Activated T-cell treated with anti-CD3 and anti-CD28 coated beads for 24 hours (primary cell): ENCODE measurements at places on chromosomes 7 and 10.

- no peak for DNase-seq
Observed at GRCh38 chr7:77710861-77711260, 14.6 kb downstream of the RSBN1L start.

DNA sequence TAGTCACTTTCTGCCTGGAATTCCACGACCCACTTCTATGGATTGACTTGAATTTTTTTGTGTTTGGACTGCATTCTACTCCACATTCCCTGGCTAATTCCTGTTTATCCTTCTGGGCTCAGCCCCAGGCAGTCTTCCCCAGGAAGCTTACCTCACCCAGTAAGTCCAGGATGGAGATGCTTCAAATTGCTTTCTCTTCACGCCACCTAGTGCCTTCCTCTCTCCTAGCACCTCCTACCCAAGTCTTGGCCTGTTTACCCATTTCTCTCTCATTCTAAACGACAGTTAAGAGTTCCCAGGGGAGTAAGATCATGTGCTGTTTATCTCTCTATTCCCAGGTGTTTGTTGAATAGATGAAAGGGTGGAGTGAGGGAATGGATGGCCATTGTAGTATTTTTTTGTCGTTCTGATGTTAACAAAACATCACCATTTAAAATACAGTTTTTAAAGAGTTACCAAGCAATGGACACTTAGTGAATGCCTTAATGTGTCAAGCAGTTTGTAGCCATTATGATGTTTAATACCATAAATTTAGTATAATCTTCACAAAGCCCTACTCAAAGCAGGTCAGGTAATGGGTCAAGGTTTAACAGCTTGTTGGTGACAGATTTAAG, 45.5 kb upstream of the TARP start:
- DNase-seq, result no peak

GRCh38 chr7:157825325-157825724, 488.5 kb downstream of the DNAJB6 start:
- DNase-seq, result peak; percentile 15

DNA sequence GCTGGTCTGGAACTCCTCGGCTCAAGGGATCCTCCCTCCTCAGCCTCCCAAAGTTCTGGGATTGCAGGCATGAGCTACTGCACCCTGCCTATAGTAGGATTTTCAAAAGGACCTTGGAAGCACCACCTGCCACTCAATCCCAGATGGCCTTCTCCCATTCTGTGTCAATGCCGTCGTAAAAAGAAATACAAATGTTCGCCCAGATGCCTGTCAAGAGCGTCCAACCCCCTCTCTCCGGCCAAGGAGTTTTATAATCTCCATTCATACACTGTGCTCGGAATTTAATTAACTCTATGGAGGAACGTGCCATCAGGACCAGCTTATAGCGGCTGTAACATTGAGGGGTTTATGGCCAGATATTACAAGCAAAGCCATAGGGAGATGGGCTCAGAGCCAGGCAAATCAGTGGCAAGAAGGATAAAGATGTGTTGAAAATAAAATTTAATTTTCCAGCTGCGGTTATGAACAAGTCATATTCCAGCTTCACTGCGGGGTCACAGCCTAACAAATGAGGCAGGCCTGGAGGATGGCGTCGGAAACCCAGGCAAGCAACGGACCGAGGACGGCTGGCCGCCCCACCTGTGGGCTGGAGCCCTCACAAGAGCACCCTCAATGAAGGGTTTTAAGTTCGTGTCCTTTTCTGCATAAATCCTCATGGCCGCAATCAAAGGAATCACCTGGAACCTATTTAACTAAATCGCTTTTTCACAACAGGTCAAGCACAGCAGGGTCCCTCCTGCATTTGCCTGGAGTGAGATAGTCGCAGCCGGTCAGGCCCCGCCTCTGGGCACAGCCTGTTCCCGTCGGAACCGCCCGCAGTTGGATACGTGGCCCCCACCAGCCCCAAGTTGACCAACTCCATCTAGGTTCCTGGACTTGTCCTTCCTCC, 374.5 kb upstream of the FOXK1 start:
- DNase-seq, result no peak

- no peak for DNase-seq
Observed at GRCh38 chr7:69813637-69814240, 215.5 kb downstream of the AUTS2 start.

DNA sequence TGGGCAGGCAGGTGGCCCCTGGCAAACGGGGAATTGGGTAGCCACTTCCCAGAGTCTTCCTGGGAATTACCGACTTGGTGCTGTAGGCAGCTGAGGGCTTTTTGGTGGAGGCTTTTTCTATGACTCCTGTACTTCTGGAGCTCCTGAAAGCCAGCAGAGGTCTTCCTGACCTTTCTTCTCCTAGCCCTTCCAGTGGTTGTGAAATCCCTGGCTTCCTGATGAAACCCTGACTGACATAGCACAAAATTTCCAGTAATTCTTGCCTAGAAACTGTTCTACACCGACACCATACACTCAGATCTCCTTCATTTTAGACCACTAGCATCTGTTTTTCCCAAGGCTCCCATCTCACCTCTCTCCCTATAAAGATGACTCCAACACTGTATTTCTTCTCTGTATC, 120.2 kb downstream of the STRA8 start:
- no peak for DNase-seq

GRCh38 chr7:135240441-135240840, 6.8 kb downstream of the STRA8 start:
- no peak for DNase-seq

- DNase-seq, result no peak
Observed at GRCh38 chr10:77207828-77208185, 429.8 kb downstream of the KCNMA1 start.

DNA sequence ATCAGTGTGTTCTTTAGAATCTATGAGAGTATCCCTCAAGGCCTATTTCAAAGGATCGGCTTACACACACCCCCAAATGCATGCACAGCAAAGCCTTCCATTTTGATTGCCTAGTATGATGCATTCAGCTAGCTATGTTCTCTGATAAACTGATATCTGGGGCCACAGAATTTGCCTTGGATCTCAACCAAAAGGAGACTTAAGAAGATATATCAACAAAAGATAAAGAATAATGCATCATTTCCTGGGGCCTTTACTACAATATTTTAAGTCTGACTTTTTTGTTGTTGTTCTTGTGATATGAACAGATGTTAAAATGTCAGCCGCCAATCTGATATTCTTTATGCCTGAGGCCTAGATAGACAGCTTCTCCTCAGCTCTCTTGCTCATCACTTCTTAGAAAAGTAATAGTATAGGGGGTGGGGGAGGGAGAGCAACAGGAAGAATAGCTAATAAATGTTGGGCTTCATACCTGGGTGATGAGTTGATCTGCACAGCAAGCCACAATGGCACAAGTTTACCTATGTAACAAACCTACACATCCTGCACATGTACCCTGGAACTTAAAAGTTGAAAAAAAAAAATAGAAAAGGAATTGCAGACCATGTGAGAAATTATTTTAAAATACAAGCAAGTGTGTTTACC, 792.9 kb upstream of the GHITM start:
- DNase-seq, result no peak

GRCh38 chr7:27925573-27926201, 185.7 kb downstream of the TAX1BP1 start:
- no peak for DNase-seq

GRCh38 chr10:43903451-43903850, 254.8 kb upstream of the ZNF32 start:
- no peak for DNase-seq

- no peak for DNase-seq
Observed at GRCh38 chr7:131090886-131091692, 236.6 kb upstream of the MKLN1 start.

GRCh38 chr7:16982640-16983350, 101.0 kb upstream of the AGR3 start:
- DNase-seq, result peak; percentile 18

- DNase-seq, result no peak
Observed at GRCh38 chr10:51319173-51319435, 244.8 kb downstream of the PRKG1 start.

- DNase-seq, result peak; percentile 11
Observed at GRCh38 chr10:110460111-110460809, 37.4 kb upstream of the DUSP5 start.

DNA sequence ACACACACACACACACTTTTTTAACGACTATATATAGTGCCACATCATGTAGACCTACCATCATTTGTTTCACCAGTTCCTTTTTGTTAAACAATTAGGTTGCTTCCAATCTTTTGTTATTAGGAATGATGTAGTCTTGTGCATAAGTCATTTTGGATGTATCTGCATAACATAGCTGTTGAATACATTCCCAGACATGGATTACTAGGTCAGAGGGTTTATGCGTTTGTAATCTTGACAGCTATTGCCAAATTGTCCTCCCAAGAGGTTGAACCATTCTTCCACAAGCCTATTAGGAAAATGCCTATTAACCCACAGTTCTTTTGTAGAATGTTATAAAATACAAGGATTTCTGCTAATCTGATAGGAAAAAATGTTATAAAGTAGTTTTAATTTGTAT, 87.3 kb downstream of the PALS2 start:
- DNase-seq, result no peak

- no peak for DNase-seq
Observed at GRCh38 chr7:50808282-50808888, 25.7 kb upstream of the GRB10 start.

GRCh38 chr7:34850681-34851080, 186.6 kb downstream of the DPY19L1 start:
- no peak for DNase-seq

DNA sequence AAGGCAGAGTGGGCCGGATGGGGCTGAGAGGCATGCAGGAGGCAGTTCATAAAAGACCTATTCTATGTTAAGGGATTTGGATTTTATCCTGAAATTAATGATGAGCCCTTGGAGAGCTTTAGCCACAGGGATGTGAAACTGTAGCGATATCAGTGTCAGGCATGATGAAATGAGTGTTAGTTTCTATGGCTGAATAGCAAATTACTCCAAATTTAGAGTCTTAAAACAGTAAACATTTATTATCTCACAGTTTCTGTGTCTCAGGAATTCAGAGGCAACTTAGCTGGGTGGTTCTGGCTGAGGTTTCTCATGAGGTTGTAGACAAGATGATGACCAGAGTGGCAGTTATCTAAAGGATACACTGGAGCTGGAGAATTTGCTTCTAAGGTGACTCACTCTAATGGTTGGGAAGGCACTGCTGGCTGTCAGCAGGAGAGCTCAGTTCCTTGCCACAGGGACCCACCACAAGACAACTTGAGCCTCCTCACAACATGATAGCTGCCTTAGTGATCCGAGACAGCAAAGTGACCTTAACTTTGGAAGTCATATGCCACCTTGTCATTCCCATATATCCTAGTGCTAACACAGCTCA, 36.7 kb upstream of the SFTPD start:
- no peak for DNase-seq

DNA sequence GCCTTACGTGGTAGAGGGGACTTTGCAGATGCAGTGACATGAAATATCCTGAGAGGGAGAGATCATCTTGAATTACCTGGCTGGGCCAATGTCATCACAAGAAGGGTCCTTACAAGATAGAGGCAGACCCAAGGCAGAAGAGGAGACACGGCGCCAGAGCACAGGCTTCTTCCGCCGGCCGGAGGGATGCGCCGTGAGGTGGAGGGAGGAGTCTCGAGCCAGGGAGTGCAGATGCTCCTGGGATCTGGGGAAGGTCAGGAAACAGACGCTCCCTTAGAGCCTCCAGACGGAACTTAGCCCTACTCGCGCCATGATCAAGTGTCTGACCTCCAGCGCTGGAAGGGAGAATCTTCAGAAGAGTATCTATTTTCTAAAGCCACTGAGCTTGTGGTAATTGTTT, 304.8 kb downstream of the GLRX3 start:
- DNase-seq, result no peak

GRCh38 chr10:56586461-56586891, 225.4 kb upstream of the ZWINT start:
- no peak for DNase-seq

DNA sequence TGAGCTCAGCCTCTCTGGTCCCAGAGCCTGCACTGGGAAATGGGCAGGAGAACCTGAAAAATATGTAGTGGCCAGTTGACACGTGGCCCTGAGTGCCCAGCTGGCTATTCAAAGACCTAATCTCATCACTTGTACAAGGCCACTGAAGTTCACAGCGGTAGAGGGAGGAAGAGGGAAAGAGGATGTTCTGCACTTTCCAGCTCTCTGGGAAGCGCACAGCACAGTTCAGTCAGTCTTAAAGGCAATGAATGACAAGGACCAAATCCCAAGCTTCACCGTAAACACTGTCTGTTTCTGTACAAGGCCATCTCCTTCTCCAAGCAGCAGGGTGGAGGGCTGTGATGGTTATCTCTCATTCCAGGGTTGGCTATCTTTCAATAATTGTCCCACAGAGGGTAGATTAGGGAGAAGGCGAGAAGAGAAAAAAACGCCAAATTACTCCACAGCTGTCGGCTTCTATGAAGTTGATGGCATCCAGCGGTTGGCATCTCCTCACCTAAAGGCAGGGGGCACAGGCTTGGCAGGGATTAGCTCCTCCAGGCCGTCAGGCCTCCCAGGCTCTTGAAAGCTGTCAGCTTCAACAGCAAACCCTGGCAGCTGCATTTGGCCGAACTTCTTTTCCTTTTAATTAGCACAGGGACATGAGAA, 10.6 kb downstream of the SFMBT2 start:
- DNase-seq, result no peak

DNA sequence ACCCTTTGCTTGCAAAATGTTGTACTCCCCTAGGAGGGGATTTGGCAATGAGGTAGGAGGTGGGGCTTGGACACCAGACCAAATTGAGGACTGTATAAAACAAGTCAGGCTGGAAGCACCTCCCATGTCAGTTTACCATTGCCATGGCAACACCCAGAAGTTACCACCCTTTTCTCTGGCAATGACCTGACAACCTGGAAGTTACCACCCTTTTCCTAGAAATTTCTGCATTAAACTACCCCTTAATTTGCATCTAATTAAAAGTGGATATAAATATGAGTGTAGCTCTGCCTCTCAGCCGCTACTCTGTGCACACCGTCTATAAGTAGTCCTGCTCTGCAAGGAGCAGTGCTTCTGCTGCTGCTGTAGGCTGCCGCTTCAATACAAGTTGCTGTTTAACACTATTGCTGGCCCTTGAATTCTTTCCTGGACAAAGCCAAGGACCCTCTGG, 7.8 kb upstream of the BLNK start:
- DNase-seq, result no peak

DNA sequence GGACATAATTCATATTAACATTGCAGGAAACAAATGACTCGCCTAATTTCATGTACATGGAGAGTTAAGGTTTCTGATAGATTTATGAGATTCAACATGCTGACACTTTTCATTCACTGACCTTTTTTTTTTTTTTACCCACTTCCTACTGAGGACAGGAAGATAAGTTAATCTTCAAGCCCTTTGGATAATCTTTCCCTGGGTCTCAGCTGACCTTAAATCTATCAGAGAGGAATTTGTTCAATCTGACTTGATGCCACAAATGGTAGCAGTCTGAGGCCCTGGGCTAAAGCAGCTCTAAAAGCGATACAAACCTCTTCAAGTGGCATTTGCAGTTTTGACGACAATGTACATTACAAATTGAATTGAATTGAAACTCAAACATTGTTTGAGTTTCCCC, 493.3 kb upstream of the SORCS1 start:
- DNase-seq, result no peak

DNA sequence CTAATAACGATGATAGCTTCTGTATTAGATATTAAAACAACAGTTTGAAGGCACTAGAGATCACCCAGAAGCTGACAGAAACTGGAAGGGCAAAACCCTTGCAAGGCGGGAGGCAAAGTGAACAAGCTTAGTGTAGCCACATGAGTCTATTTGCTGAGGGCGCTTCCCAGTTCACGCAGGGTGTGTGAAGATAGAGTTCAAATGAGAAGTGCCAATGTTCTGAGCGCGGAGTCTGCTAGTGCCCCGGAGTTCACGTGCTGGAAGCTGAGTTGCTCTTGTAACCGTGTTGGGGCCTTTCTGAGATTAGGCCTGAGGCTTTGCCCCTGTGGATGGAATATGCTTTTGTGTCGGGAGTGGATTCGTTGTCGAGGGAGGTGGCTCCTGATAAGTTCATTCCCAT, 16.6 kb upstream of the GTPBP4 start:
- no peak for DNase-seq
